ENCODE measurements at places on chromosomes 1 and 21.

GRCh38 chr1:246573491-246573890, 7.2 kb downstream of the CNST start:
- DNase-seq, result no peak

DNA sequence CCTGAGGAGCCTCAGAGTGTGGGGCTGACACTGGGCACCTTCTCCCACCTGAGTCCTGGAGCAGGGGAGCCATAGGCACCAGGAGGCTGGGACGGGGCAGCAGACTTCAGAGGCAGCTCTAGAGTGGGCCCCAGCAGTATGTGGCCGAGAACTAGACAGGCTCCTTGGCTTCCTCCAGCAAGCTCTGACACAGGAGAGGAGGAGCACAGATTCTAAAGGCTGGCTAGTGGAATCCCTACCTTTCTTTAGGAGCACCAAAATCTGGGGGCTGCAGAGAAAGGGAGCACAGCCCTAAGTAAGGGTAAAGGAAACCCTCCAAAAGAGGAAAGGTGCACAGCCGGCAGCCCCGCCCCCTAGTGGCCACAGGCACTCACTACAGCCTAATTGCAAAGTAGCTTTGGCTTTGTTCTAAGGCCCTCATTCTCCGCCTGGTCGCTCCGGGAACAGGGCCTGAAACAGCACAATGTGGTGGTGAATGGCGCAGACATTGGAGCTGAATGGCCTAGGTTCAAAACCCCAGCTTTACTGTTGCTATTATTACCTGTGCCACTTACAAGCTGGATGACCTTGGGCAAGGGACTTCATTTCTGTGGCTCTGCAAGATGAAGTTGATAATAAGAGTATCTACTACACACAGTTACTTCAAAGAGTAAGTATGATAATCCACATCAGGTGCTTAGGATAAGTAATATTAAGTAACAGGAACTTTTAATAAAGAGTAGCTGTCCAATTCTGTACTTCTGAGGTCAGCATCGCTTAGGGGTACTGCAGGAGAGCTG, 8.8 kb upstream of the GUCA2A start:
- no peak for DNase-seq

- no peak for DNase-seq
Observed at GRCh38 chr1:11617314-11617713, 36.9 kb downstream of the FBXO2 start.

- DNase-seq, result no peak
Observed at GRCh38 chr1:208868554-208868953, 624.4 kb upstream of the PLXNA2 start.

- no peak for DNase-seq
Observed at GRCh38 chr1:165674599-165674998, 23.8 kb downstream of the ALDH9A1 start.

DNA sequence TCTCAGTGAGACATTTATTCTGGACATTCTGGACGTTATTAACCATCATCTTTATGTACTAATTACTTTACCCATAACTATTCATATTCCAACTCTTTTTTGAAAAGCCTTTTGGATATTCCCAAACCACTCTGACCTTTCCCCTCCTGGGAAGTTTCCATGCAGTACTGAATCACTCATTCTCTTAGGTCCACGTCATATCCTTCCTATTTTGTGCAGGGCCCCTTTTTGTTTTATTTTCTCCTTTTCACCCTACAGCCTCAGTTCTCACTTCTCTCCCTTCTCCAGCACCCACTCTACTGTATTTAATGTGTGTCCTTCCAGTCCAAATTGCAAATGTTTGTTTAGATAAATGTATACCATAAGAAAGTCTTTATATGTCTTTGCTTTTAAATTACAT, 16.4 kb upstream of the ATP1A1 start:
- no peak for DNase-seq

GRCh38 chr1:147539122-147539575, 2.2 kb upstream of the BCL9 start:
- peak; percentile 84 for DNase-seq

DNA sequence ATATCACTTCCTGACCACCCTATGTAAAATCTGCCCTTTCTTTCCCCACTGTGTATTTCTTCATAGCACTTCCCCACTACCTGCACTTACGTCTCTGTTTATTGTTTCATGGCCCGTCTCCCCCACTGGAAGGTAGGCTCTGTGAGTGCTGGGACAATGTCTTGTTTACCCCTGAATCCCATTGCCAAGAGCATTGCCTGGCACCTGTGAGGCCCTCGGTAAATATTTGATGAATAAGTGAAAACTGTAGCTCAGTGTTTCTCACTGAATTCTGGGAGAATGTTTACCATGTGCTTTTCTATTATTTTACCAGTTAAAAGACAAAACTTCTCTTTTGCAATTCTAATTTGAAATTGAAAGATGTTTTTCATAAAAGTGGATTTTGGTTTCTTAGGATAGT, 11.8 kb downstream of the NFASC start:
- no peak for DNase-seq

DNA sequence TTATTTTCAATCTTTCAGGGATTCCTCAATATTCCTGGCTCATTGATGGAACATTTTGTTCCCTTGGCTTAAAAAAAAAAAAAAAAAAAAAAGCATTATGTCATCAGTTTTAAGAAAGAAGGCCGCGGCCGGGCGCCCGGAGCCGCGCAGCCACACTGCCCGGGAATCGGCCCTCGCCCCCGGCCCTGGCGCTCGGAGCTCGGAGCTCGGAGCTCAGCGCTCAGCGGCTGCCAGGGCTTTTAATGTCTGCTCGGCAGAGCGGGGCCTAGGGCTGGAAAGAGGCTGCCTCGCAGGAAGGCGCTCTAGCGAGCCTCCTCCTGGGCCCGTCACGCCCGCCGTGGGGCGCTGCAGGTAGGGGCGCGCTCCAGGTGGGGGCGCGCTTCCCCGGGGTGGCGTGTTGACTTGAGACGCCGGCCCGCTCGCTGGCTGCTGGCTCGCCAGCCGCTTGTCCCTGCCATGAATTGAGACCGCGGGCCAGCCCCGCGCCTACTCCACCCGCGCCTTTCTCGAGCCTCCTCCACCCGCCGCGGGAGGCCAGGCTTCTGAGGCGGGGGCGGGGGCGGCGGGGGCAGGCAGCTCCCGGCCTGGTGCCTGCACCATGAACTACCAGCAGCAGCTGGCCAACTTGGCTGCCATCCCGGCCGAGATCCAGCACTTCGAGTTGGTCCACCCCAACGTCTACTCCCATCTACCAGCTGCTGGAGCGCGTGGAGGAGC, 5.4 kb upstream of the TDRD5 start:
- DNase-seq, result no peak

GRCh38 chr1:2556277-2556677, at the start of gene TNFRSF14:
TNFRSF14 (plus strand) TSS chr1:2556371; CDS start chr1:2556665, 294 bp downstream.
- DNase-seq, result no peak

DNA sequence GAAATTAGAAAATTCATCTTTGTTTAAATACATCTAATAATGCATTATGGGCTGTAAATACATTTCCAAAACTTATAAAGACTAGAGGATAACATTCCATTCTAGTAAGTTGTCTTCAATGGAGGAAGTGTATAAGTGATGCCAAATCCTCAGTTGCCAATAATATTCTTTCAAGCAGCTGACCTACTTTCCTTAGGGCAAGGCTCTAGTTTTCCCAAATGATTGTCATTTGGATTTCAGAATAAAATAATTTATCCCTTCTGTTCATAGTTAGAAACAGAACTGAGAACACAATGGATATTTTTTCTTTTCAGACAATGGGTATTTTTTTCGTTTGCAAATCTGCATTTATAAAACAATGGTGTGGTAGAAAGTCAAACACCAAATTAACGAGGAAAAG, 354.9 kb upstream of the ADAMTS5 start:
- DNase-seq, result no peak

GRCh38 chr1:79662596-79662995, 656.1 kb upstream of the ADGRL4 start:
- DNase-seq, result no peak
